ENCODE measurements at places on chromosomes 2 and 18. TPM values are rescaled to one million over a fixed set of nuclear protein-coding genes. Genes with fewer than 3 reads are reported as not detected.

DNA sequence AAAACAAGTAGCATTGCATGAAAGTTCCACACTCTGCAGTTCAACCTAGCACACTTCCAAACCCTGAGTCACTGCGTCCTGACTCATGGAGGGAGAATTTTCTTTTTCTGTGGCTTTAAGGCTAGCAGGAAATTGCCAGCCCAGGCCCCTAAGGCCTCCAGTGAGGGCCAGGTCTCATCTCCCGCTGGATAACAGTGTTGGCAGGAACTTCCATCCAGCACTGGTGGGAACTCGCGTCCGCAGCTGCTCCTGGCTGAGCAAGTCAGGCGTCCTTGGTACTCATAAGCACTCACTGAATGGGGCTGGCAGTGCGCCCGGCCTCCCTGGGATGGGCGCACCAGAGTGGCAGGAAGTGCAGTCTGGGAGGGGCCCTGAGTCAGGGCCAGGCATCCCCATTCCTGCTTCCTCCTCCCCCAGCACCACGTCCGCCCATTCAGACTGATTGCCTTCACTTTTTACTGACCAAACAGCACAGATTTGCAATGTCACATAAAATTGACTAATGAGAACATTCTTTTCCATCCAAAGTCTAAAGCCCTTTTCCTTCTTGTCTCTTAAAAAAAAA, 14.3 kb downstream of the MALL start:
- DNase-seq, result peak; percentile 95

DNA sequence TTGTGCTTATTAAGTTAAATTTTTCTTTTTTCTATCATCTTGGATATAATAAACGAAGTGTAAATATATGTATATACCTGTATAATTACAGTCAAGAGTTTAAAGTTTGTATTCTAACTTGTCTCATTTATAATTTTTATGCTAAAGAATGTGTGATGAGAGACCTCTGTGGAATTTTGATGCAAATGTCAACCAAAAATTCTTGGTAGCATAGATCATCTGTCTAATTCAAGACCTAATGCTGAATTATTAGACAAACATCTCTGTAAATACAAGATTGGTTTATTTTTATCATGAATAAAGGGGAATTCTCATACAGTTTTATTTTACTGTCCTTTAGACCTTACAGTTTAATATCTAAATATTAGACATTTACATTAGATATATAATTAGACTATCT, 149.2 kb upstream of the VWC2L start:
- DNase-seq, result no peak

GRCh38 chr2:20411361-20411894, 35.4 kb upstream of the RHOB start:
- DNase-seq, result peak; percentile 89

- DNase-seq, result no peak
Measured at GRCh38 chr2:182110347-182110746, 124.7 kb downstream of the PPP1R1C start.

GRCh38 chr18:8194431-8194830, 414.8 kb upstream of the RAB12 start:
- DNase-seq, result no peak

DNA sequence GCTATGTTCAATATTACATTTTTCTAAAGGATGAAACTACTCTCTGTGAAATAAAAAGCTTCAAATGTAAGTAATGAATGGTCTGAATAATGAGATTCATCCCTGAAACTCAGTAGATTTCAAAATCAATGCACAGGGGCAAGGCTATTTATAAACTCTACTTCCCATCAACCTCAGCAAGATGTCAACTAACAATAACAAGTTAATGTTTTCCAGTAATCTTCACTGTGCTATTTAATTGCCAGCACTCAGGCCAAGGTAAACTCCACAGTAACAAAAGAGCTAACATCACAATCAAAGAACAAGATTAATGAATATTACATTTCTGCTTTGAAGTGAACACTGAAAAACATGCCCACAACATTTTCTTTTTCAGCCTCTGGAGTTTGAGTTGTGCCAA, 144.3 kb upstream of the ZFP36L2 start:
- DNase-seq, result no peak

DNA sequence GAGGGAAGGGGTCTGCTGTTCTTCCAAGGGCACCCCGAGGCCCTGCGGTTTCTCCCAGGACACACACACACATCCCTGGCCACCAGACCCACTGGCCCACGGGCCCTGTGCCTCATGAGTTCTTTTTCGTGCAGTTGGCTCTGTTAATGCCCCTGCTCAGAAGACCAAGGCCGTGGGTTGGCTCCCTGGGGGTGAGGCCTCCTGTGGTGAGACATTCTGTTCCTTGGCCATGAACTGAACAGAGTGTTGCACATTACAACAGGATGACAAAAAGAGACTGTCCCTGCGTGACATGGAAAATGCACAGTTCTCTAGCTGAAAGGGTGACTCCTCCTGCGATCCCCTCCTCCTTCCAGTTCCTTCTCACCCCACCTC, 30.7 kb downstream of the SH2D6 start:
- no peak for DNase-seq

- DNase-seq, result no peak
Measured at GRCh38 chr2:162967811-162968210, 129.2 kb upstream of the KCNH7 start.

GRCh38 chr18:7516266-7517117, 50.6 kb upstream of the PTPRM start:
- DNase-seq, result no peak

- DNase-seq, result no peak
Measured at GRCh38 chr2:43146083-43146482, 80.3 kb downstream of the ZFP36L2 start.

DNA sequence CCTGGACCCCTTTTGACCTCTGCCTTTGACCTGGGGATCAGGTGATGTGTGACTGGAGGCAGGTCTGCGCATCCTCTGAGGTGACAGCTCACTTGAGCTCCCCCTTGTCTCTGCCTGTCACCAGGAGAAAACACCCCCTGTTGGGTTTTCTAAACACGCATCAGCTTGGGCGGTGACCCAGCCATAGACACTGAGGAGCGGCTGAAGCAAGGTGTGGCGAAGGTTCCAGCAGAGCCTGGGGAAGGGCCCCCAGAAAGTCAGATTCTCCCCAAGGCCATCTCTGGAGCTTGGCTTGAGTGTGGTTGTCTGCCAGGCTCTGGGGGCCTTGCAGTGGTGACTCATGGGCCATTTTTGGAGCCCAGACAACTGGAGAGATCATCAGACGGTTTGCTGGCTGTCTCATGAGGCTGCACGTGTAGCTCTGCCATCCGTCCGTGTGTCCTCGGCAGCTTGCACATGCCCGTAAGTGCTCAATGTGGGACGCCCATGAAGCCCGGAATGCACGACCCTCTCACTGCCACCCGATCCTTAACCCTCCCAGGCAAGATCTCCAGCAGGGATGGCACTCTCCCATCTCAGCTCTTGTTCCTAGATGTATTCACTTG, 29.4 kb downstream of the SIX3 start:
- no peak for DNase-seq

SLC23A3 gene
- total RNA-seq, result 0.30 TPM

CPS1 gene
- 8.2 TPM for total RNA-seq

TDRD15 gene
- not detected for total RNA-seq

DYNAP gene
- total RNA-seq, result not detected

CABLES1 gene
- total RNA-seq, result 1.2 TPM

Measured in heart right ventricle (tissue), 16 donors.